Activated CD4-positive, alpha-beta T cell treated with anti-CD3 and anti-CD28 coated beads, Interleukin-2, amount 50 U/mL, for 24 hours (primary cell): ENCODE measurements at places on chromosomes 5 and 9.

- DNase-seq: no peak
Observed at GRCh38 chr9:37337301-37337890, 85.1 kb upstream of the GRHPR start.

- no peak for DNase-seq
Observed at GRCh38 chr5:60634051-60634450, 65.9 kb downstream of the DEPDC1B start.

- no peak for DNase-seq
Observed at GRCh38 chr5:42168091-42168670, 243.1 kb downstream of the FBXO4 start.

DNA sequence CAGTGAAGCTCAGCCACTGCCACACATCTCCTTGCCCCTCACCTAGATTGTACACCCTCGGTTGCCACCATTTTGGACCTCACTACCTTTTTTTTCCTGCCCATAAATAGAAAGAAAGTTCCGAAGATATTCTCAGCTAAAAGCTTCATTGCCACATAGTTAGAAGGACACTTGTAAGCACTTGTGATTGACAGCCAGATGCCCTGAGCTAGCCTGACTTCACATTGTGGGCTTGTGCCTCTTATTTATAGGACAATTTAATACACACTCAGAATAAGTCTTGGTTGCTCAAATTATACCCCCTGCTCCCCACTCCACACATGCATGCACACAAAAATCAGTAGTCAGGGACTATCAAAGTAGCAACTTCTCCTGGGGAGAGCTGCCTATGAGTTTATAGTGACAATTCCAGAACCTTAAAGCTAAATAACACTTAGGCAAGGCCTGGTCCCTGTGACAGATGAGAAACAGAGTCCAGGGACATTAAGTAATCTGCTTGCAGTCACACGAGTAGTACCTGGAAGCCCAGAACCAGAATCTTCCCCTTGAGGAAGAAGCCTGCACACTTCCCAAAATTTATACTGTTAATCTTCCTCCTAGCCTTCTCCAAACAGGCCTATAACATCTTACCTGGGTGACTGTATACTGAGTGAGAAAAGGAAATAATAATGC lies 184.8 kb downstream of the BRINP1 start:
- DNase-seq: no peak

DNA sequence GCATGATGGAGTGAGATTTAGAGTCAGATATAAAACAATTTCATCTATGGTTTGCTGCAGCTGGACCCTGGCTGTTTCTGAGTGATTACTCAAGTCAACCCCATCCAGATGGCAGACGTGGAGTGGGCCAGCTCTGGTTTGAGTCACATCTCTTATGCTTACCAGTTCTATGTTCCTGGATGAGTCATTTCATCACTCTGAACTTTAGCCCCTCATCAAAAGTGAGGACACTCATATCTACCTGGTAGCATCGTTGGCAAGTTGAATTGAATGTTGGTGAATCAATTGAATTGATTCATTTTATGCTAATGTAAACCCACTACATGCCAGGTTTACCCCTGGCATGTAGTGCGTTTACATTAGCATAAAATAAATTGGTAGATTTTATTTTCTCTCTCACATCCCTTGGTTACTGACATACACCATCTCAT lies 176.4 kb downstream of the FGF18 start:
- no peak for DNase-seq
